ENCODE measurements at places on chromosomes 2 and 18.

DNA sequence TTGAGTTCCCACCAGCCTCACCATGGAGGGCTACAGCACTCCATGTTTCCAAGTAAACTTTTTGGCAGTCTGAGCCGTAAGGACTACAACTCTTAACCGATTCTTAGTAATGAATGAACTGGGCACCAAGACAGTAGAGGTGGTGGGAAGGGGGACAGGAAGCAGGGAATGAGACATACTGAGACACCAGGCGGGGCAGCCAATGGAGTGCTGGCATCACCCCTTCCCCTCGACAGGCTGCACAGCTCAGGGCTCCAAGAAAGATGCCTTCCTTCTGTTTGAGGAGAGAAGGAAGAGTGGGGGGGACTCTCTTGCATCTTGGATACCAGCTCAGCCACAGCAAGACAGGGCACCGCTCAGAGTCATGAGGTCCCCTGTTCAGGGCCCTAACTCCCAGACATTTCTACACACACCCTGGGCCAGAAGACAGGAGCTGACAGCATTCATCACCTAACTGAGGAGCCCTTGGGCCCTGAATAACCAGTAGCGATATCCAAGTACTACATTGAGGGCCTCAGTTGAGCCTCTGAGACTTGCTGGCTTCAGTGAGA is 45.2 kb downstream of the USP34 start:
- DNase-seq = no peak

DNA sequence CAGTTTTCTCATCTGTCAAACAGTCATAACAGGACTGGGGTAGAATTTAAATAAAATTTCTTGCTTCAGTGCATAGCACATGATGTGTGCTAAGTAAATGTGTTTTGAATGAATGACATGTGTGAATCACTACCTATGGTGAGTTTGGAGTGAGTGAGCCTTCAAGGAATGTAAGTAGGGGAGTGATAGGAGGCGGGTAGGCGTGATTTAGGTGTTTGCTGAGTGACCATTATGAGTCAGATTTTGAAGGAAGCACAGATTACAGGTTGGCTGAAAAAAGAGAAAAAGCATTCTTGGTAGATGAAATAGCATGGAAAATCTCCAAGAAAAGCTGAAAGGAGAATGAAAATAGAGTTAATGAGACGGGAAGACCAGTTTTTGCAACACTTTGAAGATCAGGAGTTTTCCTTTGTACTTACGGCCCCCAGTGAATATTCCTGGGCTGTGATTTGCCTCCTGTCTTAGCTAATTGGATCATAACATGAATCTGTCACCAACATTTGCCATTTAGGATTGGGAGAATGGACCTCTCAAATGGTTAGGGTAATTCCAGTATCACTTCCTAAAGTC is 136.9 kb upstream of the GATA6 start:
- no peak for DNase-seq

GRCh38 chr2:165015052-165015642 is 59.8 kb upstream of the SLC38A11 start:
- peak; percentile 54 for DNase-seq

DNA sequence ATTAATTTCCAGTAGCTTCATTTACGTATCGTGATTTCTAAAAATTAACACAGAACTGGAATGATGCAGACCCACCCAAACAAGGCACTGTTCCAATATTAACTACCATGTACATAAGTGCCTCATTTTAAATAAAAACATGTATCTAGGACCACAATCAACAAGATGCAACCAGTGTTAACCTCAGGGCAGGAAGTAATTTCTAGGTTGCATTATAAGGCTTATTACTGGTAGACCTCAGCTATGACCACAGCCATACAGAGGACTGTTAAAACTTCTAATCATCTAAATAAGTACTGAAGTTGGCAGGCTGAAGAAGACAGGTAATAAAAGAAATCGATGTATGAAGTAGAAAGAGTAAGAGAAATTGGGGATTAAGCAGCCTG is 262.9 kb downstream of the HDAC4 start:
- DNase-seq = no peak

DNA sequence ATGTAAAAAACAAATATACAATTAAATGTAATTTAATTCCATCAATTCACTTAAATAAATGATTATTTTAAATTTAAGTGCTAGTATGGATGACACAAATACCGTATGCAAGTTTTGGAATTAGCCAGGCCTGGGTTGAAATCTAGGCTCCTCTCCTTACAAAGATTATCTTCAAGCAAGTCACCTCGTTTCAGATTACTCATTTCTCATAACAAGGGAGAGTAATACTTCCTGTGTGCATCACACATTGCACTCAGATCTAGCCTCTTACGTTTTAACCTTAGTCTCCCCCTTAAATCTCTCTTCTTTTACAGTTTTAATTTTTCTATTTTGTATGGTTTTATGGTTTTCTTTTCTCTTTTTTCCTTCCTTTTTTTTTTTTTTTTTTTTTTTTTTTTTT is 1475.9 kb upstream of the NXPH2 start:
- no peak for DNase-seq

Measured in activated T-cell treated with anti-CD3 and anti-CD28 coated beads, Interleukin-2, amount 50 U/mL, for 24 hours (primary cell).